SW 1271 (cell line): ENCODE measurements at places on chromosomes 5 and 9.

GRCh38 chr9:131658377-131659129 is 81.3 kb downstream of the RAPGEF1 start:
- DNase-seq: peak; percentile 41

GRCh38 chr9:132826621-132827365 is 51.3 kb downstream of the AK8 start:
- DNase-seq: no peak

DNA sequence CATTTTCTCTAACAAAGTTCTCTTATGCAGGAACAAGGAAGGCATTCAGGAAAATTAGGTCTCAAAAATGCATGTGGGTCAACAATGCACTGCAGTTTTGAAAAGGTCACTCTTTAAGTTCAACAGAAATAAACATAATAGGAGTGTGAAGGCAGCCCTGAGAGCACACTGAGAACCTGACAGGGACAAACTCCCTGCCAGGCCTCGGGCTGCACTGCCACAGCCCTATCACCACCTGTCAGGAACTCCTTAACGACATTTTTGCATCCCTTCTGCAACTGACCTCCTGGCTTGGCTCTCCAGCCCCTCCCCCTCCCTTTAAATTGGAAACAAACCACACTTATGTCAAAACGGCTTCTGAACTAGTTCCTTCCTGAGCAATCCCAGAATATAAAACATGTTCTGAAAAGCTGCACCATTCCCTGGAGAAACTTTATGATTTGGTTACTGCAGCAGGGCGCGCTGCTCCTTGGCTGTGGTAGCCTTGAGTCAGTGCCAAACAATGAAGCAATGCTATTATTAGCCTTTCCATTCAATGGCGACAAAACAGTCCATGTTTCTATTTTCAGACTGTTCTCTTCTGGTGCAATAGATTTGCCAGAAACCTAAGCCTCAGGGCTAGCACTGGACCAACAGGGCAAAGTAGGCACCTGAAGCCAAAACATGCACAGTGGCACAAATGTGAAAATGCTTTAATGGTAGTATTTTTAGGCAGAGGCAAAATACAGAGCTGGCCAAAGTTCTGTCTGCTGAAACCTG is 160.1 kb upstream of the ZNF608 start:
- DNase-seq: no peak

GRCh38 chr9:350384-350783 is 135.7 kb downstream of the DOCK8 start:
- no peak for DNase-seq

- DNase-seq: no peak
Measured at GRCh38 chr9:121053544-121053943, 3.5 kb upstream of the C5 start.

- DNase-seq: no peak
Measured at GRCh38 chr5:45697201-45697600, 1.0 kb upstream of the HCN1 start.

GRCh38 chr9:86459191-86459590 is 105.0 kb upstream of the TUT7 start:
- DNase-seq: no peak

DNA sequence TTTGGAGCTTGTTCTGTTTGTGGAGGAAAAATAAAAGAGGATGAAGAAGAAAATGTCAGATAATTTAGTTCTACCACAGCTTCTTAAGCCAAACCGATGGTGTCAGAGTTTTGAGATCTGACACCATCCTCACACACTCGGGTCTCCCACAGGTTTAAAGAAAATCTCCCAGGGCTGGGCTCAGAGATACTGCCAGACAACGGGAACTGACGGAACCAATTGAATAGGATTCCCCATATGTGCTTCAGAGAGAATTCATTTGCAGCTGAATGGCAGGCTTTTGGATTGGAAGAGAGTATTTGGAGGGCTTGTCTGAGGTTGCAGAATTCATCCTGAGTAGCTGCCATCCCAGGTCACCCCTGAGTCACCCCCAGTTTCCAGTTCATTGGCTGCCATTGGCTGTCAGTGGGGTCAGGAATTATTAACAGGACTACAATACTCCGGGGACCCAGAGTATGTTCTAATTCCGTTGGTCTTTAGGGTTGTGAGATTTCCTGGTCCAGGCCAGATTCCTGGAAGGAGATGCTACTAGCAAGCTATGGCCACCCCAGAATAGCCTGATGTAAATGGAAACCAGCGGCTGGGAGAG is 131.3 kb downstream of the PDZD2 start:
- no peak for DNase-seq

GRCh38 chr5:76742583-76742982 is 26.7 kb downstream of the F2R start:
- DNase-seq: no peak

- no peak for DNase-seq
Measured at GRCh38 chr5:86679529-86679928, 61.8 kb downstream of the COX7C start.

GRCh38 chr9:108496846-108497245 is 358.9 kb downstream of the ACTL7B start:
- DNase-seq: no peak

- peak; percentile 60 for DNase-seq
Measured at GRCh38 chr9:76817489-76817888, 53.3 kb downstream of the PCA3 start.

GRCh38 chr5:65674749-65675148 is 47.2 kb downstream of the SGTB start:
- DNase-seq: no peak

GRCh38 chr5:72448368-72448767 is 58.8 kb downstream of the ZNF366 start:
- no peak for DNase-seq

DNA sequence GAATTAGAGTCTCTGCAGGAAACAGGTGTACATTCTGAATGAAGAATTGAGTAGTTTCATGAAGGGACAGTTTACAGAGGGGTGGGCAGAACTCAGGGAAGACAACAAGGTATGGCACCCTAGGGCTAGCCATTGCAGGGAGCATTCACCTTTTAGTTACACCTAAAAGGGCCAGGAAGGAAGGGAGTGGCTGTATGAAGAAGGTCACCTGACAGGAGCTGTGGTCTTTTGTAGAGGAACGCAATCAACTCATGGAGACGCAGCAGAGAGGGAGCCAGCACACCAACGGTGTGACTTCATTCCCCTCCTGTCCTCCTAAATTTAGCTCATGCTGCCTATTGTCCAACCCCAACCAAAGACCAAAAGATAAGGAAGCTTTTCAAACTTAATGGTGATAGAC is 12.7 kb upstream of the ZCCHC7 start:
- DNase-seq: no peak

DNA sequence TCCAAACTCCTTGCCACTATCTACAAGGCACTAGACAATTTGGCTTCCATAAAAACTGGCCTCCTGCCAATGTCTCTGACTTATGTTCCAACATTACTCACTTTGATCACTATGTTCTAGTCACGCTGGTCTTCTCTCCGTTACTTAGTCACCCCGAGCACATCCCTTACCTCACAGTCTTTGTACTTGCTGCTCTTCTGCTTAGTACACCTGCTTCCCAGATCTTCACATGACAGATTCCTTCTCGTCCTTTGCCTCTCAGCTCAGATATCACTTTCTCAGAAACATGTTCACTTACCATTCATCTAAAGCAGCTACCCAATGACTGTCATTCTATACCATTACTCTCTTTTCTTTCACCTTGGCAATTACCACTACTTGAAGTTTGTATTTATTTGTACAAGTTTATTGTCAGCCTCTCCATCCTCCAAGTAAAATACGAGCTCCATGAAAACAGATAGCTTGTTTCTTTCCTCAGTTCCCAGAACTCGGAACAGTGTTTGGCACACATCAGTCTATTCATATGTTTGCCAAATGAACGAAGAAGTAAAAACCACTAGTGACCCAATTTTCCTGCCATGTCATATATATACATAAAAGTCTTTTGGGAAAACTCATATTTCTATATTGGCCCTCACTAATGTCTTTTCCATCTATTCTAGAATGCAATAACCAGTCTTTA is 5.9 kb upstream of the SLC22A5 start:
- no peak for DNase-seq

DNA sequence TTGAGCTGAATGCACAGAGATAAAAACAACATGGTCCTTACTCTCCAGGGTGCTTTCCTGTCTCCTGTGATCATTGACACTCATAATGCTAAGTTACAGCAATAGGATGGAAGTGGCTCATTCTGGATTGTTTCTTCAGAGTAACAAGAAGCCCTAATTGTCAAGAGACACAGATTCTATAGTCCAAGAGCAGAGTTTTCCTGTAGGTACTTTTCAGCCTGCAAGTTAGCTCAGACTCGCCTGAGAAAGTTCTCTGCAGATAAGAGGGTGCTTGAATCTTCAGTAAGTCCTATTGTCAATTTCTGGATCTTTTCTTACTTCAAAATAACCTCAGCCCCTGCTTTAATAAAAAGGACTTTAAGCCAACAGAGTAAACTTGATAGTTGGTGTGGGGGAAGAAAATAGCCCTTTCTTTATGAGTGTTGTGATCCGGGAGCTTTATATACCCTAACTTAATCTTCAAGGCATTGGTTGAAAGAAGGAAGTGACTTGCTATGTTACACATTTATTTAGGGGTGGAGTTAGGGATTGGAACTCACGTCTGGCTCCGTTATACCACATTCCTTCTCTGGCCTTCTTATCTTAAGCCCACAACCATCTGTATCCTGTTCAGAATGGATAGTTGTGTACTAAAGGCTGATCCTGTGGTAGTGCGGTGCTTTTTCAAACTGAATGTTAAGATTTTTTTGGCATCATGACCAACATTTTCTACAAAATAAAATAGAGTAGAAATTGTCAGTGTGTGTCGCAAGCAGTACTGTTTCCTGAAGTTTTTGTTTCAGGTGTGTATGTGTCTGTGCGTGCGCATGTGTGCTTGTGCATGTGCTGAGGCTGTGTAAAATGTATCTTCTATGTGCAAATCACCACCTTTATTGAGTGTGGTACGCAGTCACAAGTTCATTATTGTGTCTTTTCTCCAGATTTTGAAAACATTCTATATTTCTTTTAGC is 173.9 kb downstream of the WDR70 start:
- DNase-seq: no peak

DNA sequence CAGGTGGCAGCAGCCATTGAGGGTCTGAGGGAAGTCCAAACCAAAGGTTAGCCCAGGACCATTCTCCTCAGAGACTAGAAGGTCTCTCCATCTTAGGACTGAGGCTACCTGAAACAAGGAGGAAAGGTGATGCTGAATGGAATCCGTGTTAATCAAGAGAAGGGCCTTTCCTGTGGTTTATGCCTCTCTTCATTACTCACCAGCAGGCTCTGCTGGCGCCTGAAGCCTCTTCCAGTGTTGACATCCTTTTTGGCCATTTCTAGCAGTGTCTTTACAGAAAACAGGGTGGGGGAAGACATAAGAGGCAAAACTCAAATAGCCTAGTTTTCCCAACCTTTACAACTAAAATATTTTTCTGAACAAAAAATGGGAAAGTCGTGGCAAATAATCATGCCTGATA is 98.0 kb downstream of the ENC1 start:
- peak; percentile 31 for DNase-seq

DNA sequence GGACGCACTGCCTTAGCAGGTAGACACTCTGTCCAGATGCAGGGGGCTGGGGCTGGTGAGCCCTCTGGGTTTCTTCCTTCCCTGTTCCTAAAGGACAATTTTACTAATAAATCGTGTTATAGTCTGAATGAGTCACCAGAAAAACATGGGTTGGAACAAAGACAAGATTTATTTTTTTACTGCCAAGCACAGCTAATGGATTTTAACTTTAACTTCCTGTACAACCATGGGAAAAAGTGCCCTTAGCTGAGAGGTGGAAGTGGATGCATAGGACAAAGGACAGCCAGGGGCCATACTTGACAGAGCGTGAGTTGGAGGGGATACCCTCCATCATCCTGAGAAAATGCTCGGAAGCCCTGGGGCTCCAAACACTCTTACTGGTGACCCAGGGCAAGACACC is 300.7 kb downstream of the MSX2 start:
- no peak for DNase-seq

GRCh38 chr5:137914758-137915157 is 25.5 kb downstream of the PKD2L2 start:
- no peak for DNase-seq
